ENCODE measurements at places on chromosomes 13 and 19. TPM values are rescaled to one million over a fixed set of nuclear protein-coding genes. Genes with fewer than 3 reads are reported as not detected.

The SLITRK5 gene
- total RNA-seq: not detected

The SYNE4 gene
- total RNA-seq: under 0.01 TPM

The CFAP97D2 gene
- total RNA-seq: not detected

The FAM216B gene
- under 0.01 TPM for total RNA-seq

The FFAR3 gene
- total RNA-seq: not detected

The METTL21C gene
- total RNA-seq: not detected

The ICAM5 gene
- total RNA-seq: under 0.01 TPM

The NTF4 gene
- total RNA-seq: not detected
